Anterior cingulate cortex (tissue), 58 donors: ENCODE measurements at places on chromosomes 12 and 14.
A peak's percentile ranks its signal among the peaks of the same experiment; 100 is the strongest.

- no peak for DNase-seq
Measured at GRCh38 chr12:67593041-67593440, 55.5 kb upstream of the DYRK2 start.

GRCh38 chr12:113462998-113463745 is 8.5 kb downstream of the LHX5 start:
- no peak for DNase-seq

GRCh38 chr14:101973356-101973755 is 9.0 kb downstream of the DYNC1H1 start:
- no peak for DNase-seq

- DNase-seq = no peak
Measured at GRCh38 chr14:36424478-36425102, 95.4 kb downstream of the NKX2-1 start.

- no peak for DNase-seq
Measured at GRCh38 chr14:72781561-72782508, 112.1 kb downstream of the DPF3 start.

- DNase-seq = no peak
Measured at GRCh38 chr12:41008472-41008871, 179.6 kb upstream of the PDZRN4 start.

DNA sequence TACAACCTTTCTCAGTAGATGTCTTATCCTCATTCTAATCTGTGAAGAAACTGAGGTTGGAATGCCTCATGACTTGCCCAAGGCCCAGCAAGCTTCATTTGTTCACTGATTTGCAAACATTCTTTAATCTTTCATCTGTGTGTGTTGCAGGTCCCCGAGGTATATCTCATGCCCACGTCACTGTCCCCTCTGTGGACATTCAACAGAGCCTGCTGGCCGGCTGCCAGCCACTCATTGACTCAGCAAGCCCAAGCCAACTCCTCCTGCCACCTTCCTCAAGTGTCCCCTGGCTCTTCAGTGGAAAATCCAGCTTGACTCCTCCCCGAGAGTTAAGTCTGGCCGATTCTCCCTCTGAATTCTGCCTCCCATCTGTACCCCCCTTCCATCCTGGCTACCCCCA is 1.9 kb upstream of the DCAF4 start:
- DNase-seq = no peak

GRCh38 chr12:65505386-65506121 is 227.1 kb downstream of the MSRB3 start:
- DNase-seq = peak; percentile 4

GRCh38 chr14:80215756-80216581 is 4.7 kb upstream of the DIO2 start:
- no peak for DNase-seq

DNA sequence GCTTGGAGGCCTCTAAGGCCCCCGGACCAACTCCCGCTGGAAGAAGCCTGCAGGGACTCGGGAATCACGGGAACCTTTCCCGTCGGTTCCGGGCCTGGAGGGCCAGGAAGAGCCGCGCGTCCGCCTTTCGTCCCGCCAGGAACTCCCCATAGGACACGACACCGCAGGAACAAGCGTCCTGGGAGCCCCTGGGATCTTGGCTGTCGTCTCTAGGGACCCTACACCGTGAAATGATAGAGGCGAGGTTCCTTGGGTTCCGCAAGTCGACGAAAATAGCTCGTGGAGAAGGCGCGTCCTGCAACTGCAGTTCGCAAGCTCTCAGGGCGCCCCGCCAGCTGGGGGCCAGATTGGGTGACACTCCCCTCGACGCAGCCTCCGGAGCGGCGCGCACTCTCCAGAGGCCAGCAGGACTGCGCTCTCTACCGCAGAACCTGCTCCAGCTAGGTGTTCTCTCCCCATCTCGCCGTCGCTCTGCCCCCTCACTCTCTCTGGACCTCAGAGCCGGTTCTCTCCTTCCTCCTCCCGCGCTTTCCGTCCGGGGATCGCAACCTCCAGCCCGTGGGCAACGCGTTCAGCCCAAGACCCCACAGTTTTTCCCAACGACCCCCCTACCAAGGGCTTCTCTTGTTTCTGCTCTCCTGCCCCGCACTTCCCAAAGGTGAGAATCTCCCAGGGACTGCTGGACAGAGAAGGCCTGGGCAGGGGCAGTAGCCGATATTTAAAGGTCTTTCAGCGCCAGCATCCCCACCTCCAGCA is 776 bp downstream of the BMP4 start:
- no peak for DNase-seq

DNA sequence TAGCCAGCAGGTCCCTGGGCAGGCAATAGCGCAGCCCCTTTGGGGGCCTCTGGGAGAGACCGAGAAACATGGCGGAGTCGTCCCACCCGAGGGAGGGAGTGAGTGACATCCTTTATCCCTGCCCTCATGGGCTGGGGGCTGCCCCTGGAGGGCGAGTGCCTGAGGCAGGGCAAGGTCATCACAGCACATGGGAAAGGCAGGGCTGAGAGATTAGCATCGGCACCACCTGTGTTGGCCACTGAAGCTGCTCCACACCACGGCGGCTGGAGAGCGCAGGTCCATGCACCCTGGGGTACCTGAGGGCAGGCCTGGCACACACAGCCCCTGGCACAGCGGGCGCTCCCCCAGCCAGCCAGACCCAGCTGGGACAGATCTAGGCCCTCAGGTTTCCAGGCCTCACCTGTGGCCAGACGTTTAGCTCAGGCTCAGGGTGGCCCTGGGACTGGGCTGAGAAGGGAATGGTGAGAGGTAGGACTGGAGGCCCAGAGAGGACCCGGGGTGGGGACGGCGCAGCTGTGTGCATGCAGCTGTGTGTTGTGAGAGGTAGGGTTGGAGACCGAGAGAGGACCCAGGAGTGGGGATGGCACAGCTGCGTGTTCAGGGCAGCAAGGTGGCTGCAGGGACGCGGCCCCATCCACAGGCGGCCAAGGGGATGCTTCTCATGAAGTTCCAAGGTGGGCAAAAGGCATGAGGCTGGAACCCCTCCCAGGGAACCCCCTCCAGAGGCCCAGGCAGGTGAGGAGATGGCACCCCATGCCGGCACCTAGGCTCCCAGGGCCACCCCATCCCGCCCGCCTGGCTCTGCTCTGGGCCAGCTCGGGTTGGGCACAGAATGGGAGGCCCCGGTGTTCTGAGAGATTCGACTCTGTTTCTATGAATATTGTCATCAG is 74.1 kb downstream of the KIF26A start:
- DNase-seq = no peak

- peak; percentile 28 for DNase-seq
Measured at GRCh38 chr14:81384900-81385299, 15.2 kb downstream of the STON2 start.

- DNase-seq = no peak
Measured at GRCh38 chr12:6285532-6286306, 24.8 kb upstream of the PLEKHG6 start.

DNA sequence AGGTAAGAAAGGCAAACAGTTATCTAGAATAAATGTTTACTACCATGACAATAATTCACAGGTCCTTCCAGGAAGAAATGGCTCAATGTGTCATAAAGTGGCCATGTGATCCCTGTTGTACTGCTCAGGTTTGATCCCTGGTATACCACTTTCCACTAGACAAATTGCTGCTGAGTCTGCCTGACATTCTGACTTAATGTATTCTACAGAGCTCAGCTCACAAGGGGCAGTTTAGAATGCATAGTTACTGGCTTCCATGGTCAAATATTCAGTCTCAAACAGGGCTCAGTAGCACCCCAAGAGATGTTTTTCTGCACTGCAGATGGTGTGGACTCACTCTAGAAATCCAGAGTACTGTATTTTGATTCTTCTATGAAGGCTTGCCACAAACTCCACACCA is 21.8 kb downstream of the TSHR start:
- DNase-seq = no peak

GRCh38 chr14:98847521-98848468 is 424.2 kb downstream of the BCL11B start:
- no peak for DNase-seq

- DNase-seq = no peak
Measured at GRCh38 chr12:115760231-115760630, 517.3 kb downstream of the MED13L start.
